ENCODE measurements at places on chromosomes 12 and 14. TPM values are rescaled to one million over a fixed set of nuclear protein-coding genes. Genes with fewer than 3 reads are reported as not detected.

The KRT73 gene
- total RNA-seq: 1.4 TPM

The RD3L gene
- not detected for total RNA-seq

The FOXJ2 gene
- 17.7 TPM for total RNA-seq

The MUCL1 gene
- total RNA-seq: not detected

The TPCN1 gene
- total RNA-seq: 49.2 TPM
